ENCODE measurements at places on chromosomes 3 and 15.

DNA sequence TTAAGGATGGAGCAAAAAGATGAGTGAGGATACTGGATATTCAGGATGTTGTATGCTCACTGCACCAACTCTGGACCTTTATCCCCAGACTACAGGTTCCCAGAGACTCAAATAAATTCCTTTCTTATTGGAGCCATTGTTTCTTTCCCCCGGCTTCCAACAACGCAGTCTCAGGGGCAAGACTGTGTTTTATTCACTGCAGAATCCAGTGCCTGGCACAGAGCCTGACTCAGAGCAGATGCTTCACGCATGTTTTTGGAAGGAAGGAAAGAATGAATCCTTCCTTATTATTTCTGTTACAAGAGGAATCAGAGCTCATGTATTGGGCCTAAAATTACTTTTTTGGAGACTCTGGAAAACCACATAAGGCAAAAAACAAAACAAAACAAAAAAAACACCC is 96.0 kb upstream of the VGLL4 start:
- DNase-seq: no peak

GRCh38 chr3:157705258-157705657 is 202.0 kb upstream of the VEPH1 start:
- no peak for DNase-seq

GRCh38 chr15:93190238-93190637 is 101.2 kb upstream of the RGMA start:
- DNase-seq: no peak

DNA sequence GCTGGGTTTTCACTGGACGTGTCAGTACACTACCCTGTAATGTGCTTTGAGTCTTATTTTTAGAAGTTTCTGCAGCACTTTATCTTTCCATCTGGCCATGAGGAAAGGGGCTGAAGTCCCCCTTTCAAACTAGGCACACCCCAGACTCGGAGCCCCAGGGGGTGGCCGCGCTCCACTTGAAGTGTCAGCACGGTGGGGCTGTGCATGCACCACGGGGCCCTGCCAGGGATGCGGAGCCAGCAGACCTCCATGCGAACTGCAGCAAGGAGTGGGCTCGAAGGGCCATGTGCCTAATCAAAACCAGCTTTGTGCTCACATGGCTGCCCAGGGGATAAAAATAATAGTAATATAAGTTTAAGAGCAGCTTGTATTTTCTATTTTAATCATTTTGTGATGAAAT is 100.9 kb upstream of the HACD2 start:
- no peak for DNase-seq

GRCh38 chr3:47731061-47731460 is 50.6 kb downstream of the SMARCC1 start:
- DNase-seq: no peak

- DNase-seq: no peak
Measured at GRCh38 chr15:50458348-50459112, 34.3 kb downstream of the USP8 start.

DNA sequence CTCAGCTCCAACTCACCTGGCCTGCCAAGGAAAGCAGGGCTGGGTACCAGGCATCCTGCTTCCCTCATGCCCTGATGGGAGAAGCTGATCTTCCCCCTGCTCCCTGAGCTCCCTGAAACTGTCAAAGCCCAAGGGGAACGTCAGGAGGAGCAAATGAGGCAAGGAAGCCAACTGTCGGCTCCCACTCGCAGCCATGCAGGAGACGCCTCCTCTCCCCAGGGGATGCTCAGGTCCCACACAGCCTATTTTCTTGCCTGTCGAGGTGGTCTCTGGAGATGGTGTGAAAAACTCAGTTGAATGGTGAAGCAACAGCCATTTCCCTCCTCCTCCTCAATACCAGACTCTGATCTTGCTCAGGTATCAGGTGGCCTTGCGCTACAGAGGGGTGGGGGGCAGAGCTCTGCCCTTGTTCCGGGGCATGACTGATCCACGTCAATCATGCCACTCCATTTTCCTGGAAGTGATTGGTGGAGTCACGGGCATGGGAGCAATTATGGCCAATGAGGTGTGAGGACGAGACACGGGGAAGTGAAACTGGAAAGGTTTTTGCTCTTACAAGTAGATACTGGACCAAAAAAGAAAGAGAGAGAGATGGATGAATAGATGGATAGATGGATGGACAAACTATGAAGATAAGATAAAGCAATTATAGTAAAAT is 58.2 kb downstream of the SLC6A1 start:
- DNase-seq: no peak

DNA sequence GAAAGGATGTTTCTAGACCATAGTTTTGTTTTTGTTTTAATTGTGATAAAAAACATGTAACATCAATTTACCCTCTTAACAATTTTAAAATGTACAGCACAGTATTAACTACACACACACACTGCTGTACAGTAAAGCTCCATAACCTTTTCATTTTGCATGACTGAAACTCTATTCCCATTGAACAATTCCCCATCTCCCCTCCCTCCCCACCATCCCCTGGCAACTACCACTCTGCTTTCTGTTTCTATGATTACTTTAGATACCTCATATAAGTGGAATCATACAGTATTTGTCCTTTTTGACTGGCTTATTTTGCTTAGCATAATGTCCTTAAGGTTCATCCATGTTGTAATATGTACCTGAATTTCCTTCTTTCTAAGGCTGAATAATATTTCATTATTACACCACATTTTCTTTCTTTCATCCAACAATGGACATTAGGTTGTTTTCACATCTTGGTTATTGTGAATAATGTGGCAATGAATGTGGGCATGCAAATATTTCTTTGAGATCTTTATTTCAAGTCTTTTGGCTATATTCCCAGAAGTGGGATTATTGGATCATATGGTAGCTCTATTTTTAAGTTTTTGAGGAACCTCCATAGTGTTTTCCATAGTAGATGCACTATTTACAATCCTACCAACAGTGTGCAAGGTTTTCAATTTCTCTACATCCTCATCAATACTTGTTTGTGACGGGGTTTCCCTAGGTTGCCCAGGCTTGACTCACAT is 10.7 kb downstream of the CHST14 start:
- no peak for DNase-seq

DNA sequence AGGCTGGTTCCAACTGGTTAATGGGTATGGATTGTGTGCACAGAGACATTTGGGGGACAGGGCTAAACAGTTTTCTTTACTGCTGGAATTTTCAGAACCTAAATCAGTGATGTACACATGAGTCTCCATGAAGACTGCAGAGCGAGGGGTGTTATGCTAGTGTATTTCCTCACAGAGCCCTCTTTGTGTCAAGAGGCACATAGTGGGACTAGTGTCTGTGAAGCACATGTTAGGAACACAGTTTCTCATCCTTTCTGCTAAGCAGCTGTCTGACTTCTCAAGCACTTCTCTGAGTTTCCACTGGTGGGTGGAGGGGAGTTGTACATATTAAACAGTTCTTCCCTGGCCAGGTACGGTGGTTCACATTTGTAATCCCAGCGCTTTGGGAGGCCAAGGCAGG is 9.4 kb upstream of the STARD5 start:
- DNase-seq: no peak

GRCh38 chr3:65758876-65759598 is 279.7 kb downstream of the MAGI1 start:
- DNase-seq: no peak

DNA sequence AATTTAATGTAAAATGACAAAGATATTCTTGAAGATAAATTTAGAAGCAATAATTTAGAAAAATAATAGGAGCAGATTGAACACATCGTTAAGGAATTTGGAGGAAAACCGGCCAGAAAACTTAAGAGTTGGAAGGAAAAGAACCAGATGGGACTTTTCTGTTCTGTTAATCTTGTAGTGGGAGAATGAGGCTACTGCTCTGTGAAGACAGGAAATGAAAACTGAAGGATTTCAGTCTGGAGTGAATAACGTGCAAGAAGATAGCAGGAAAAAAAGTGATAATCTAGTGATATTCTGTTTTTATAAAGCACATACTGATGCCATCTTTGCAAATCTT is 74.2 kb downstream of the DPPA2 start:
- DNase-seq: no peak

GRCh38 chr3:103410231-103410630 is 975.4 kb downstream of the ZPLD1 start:
- DNase-seq: no peak

DNA sequence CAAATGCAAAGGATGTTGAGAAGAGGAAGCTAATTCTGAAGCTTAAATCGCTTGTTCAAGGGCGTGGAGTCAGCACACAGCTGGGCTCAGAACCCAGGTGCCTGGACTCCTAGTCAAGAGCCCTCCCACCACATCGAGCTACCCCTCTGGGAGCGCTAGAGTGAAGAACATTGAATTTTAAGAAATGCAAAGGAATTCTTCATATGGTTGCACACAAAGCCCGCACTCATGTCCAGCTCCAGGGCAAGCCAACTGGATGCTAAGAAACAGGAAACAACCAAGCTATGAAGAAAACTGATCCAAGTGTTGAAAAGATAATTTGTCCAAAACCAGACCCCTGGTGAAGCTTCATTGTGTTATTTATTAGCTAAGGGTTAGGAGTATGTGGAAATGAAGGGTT is 122.3 kb downstream of the ALDH1A2 start:
- no peak for DNase-seq

DNA sequence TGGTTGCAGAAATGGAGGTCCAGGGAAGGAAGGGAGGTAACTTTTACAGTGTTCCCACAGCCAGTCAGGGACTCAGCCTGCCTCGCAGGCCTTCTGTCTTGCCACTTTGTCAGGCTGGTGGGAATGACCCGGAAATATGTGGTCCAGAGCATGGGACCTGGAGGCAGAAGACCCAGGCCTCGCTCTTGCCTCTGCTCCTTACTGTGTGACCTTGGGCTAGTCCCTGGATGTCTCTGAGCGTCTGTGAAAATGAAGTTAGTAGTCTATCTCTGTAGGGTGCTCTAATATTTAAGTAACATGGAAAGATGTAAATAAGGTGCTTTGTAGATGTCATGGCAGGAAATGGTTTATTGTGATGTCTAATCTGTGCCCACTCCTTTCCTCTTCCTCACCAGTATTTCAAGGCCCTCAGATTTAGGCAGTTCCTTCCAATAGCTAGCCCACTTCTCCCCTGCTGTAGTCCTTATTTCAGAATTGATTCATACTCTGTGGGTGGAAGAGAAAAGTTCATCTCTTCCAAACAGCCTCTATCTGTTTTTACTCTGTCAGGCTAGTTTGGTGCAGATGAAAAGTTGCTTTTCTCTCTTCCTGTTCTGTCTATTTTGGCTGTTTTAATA is 9.1 kb downstream of the CORO2B start:
- DNase-seq: no peak

- DNase-seq: no peak
Measured at GRCh38 chr3:58359621-58360020, 26.9 kb downstream of the PXK start.

- peak; percentile 82 for DNase-seq
Measured at GRCh38 chr3:46378426-46378942, 7.7 kb downstream of the CCR5 start.
